ENCODE measurements at places on chromosomes 1 and 21. TPM values are rescaled to one million over a fixed set of nuclear protein-coding genes. Genes with fewer than 3 reads are reported as not detected.

The ELAPOR1 gene
- total RNA-seq, result 0.33 TPM

GRCh38 chr1:42923367-42924081 lies 35.1 kb downstream of the SLC2A1 start:
- no peak for DNase-seq

DNA sequence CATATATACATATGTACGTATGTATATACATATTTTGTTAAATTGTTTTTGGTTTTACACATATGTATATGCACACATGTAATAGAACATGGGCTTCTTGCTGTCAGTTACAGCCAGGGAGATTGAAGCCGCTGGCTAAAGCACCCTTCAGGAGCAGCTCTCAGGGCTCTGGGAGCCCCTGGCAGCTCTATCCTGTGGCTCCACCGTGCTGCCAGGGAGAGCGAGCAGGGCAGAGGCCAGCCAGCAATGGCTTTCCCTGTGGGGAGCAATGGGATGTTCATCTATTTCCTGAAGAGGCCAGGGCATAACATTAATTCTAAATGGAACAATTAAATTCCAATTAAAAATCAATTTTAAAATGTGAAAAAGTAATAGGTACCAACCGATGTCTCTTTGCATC lies 102.9 kb downstream of the PSMG1 start:
- DNase-seq, result no peak

- no peak for DNase-seq
Observed at GRCh38 chr1:221149111-221149510, 269.9 kb downstream of the HLX start.

GRCh38 chr1:205061665-205062069 lies 18.7 kb downstream of the CNTN2 start:
- peak; percentile 75 for DNase-seq

DNA sequence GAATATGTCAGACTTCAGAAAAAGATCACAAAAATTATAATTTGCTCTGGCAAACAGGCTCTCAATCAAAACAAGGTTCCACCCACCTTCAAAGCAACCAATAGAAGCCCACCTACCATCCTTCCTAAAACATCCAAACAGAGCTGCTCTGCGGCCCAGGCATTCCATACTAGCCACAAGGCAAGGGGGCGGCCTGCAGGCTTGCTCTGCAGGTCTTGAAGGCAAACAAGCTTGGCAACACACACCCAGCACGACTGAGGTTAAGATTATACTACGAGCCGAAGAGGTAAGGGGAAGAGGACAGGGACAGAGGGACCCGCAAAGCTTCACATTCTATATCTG lies 207.3 kb downstream of the SLC45A1 start:
- DNase-seq, result peak; percentile 26

GRCh38 chr21:16002874-16003466 lies 273.2 kb downstream of the USP25 start:
- no peak for DNase-seq

The SMCP gene
- not detected for total RNA-seq

The OR2AK2 gene
- not detected for total RNA-seq

The RIMS3 gene
- total RNA-seq, result 0.74 TPM

The CADM3 gene
- total RNA-seq, result 0.57 TPM

The LRRC53 gene
- not detected for total RNA-seq

DNA sequence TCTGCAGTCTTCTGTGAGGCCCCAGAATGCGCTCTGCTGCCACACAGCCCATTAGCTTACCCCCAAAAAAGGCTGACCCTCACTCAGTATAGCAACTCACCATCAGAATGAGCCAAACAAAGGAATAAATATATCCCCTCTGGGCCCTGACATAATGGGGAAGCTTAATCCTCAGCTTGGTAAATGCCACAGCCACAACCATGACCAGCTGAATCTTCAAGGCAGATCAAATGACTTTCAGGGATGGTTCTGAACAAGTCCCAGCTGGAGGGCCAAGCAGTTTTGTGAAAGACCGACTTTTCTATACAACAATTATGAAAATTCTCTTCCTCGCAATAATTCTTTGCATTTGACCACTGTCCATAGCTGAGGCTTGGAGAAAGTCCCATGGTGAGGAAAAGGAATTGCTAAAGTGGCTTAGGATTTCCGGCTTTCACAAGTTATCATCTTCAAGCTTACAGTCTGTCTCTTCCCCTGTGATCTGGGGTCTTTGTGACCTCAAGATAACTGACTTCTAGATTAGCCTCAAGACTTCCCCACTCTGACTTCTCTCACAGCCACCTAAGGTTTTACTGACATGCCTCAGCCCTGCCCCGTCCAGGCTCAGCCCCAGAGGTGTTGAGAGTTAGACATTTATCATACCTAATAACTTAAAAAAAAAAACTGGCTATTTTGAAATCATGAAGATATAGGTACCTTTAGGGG lies 47.8 kb upstream of the PBX1 start:
- DNase-seq, result no peak

GRCh38 chr1:239262538-239262937 lies 123.8 kb upstream of the CHRM3 start:
- DNase-seq, result no peak

DNA sequence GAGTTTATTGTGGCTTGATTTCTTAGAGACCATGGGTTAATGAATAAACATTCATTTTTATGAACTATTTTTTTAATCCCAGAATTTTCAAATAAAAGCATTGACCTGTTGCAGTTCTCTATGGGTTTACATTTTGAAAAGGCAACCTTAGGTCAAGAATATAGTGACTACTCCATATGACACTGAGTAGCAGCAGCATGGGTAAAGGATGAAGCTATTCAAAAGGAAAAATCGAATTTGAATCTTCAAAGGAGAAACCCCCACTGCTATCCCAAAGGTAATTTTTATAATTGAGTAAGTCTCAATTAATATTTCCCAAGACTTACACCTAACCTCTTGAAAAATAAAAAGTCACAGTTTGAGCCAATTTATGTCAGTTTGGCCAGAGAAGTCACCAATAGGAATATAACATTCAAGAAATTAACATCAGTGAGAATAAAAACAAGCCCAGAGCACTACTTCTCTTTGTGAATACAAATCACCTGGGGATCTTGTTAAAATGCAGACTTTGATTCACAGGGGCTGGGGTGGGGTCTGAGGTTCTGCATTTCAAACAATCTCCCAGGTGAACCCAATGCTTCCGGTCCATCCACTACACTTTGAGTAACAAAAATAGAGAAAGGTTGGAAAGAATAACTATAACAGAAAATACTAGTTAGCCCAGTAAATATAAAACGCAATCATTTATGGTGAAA lies 39.8 kb downstream of the USP1 start:
- no peak for DNase-seq

DNA sequence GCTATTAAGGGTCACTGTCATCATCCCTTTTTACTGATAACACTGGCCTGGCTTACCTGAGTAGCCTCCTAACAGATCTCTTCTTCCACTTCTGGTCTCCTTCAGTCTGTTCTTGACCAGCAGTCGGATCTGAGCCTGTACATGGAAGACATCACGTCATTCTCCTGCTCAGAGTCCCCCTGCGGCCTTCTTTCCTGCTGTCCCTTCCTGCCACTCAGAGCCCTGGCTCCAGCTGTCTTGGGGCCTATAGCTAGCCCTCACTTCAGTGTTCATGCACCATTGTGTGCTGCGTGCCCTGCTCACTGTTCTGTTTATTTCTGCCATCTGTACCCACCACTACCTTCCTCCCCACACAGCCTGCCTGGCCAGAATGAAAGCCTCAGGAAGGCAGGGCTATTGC lies 8.4 kb downstream of the ADARB1 start:
- no peak for DNase-seq

The KCNC4 gene
- total RNA-seq, result 5.5 TPM

DNA sequence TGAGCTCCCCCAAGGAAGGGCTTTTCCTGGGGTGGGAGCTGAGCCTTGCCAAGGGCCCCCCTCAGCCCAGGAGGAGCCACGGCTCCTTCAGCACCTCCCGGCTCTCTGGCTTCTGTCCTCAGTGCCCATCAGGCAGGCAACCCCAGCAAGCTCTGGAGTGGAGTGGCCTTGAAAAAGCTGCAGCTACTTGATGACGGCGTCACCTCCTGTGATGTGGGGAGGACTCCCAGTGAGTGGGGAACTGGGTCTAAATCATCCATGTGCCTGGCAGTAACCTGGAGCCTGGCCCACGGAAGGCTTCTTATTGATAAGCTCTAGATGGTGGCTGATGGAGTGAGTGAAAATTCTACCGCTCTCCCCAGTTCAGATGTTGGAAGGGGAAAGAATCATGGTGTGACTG lies 114.4 kb downstream of the TMEM53 start:
- DNase-seq, result no peak

DNA sequence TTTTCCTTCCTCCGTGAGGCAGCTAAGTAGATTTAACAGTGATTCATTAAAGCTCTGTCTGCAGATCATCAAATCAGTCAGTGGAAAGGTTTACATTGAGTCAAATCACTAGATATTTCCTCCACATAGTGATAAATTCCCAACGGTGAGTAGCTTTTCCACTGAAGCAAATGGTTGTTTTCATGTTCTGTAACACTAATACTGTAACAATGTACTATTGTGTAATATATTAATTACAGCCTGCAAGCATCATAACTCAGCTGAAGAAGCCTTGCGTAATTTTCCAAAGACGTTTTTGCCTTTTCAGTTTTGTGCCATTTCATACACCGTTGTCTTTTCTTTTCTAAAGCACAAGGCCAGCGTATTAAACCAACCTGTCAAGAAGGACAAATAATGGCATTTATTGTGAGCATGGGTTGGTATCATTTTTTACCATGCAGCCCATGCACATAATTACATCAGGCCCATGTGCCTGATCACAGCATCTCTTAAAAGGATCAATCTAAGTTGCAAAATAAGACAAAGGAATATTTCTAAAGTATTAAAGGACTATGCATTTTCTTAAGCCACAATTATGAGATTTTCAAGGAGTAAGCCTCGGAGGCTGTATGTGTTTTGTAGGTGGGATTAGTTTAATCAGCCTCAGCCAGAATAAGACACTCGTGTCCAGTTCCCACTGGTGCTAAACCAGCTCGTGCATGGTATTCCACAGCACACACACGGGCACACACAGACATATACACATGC lies 16.7 kb upstream of the PDE9A start:
- DNase-seq, result no peak

The TBX19 gene
- 0.57 TPM for total RNA-seq

DNA sequence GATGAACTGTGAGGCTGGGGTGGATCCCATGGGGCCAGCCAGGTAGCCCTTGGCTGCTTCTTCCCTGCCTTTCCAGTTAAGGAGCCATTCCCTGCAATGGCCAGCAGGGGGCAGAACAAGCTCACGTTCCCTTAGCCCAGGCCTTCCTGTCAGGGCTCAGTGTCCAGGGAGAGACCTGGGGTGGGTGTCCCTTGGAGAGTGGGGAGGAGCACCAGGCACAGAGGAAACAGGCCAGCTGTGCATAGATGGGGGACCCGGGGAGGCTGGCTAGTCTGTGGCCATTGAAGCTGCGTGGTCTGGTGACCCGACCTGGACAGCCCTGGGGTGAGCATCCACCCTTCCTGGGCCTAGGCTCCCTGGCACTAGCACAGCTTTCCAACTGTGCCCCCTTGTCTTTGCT lies 13.2 kb upstream of the EPS8L3 start:
- DNase-seq, result peak; percentile 92

The MRPS6 gene
- total RNA-seq, result 18.3 TPM

DNA sequence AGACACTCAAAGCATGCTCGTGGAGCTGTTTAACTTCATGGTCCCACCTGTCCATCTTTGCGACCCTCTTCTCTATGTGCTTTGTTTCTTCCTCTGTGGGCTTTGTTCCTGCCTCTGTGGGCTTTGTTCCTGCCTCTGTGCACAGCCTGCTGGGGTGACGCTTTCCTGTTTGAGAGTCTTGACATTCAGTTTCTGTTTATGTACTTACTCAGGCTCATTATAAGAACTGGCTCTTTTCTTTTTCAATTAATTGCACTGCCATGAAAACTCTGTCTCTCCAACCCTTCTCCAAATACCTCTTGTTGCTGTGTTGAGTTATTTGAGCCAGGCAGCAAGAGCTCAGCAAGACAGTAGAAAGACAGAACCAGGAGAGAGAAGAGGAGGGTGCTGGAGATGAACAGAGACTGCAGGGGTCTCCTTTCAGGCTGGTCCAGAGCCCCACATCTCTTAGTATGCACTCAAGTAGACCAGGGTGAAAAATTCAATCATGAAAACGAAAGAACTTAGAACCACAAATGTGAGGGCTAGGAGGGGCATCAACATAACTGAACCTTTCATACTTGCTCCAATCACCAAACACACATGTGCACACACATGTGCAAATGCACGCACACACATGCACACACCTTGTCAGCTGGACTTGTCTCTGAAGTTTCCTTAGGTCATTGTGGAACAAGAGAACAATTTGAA lies 88.3 kb upstream of the SGIP1 start:
- DNase-seq, result no peak

The RTCA gene
- 119 TPM for total RNA-seq

GRCh38 chr1:78676347-78676982 lies 26.8 kb downstream of the IFI44 start:
- DNase-seq, result peak; percentile 73

The ARTN gene
- 0.91 TPM for total RNA-seq

The APCS gene
- total RNA-seq, result not detected

The HTR6 gene
- not detected for total RNA-seq

GRCh38 chr1:22512873-22513272 lies 50.4 kb upstream of the EPHA8 start:
- DNase-seq, result no peak

GRCh38 chr1:110746644-110747259 lies 72.0 kb upstream of the KCNA3 start:
- DNase-seq, result peak; percentile 70

GRCh38 chr21:45643021-45643980 lies at the start of gene PCBP3:
Gene PCBP3 (plus strand): TSS chr21:45643725. CDS start chr21:45850086, 206,361 bp downstream.
- DNase-seq, result peak; percentile 96

The ARMH1 gene
- not detected for total RNA-seq

DNA sequence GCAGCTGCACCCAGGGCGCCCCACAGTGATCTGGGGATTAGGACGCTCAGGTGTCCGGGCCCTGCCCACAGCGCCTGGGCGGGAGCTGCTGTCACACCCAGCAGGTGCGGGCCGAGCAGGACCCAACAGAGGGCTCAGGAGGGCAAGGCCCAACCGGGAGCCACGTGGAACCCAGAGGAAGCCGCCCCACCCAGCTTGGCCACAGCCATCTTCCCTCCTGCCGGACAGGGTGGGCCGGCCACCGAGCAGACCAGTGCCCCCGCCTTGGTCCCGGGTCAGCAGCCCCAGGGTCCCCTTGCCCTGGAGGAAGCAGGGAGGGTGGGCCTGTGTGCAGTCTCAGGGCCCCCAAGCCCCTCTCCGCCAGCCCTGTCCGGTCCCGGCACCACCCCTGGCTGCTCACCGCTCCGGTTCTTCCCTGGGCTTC lies 6.3 kb upstream of the TTLL10 start:
- no peak for DNase-seq

The TCP10L gene
- total RNA-seq, result 2.9 TPM
